ENCODE measurements at places on chromosomes 2 and 18. TPM values are rescaled to one million over a fixed set of nuclear protein-coding genes. Genes with fewer than 3 reads are reported as not detected.

GRCh38 chr2:59905731-59906130 is 647.7 kb downstream of the BCL11A start:
- DNase-seq, result no peak
- no peaks in the 10 kb centered on the region for H3K36me3 ChIP-seq
- no peak overlapping the region for H3K4me3 ChIP-seq
- no peak overlapping the region for H3K27ac ChIP-seq

- peaks cover 9% of the 10 kb centered on the region for H3K4me1 ChIP-seq
- H3K27ac ChIP-seq, result peak overlapping the region; percentile 59
- H3K27me3 ChIP-seq, result no peaks in the 10 kb centered on the region
- DNase-seq, result no peak
- peaks cover 10% of the 10 kb centered on the region for H3K36me3 ChIP-seq
- no peak overlapping the region for H3K4me3 ChIP-seq
Measured at GRCh38 chr18:54149078-54149697, 75.3 kb downstream of the MBD2 start.

DNA sequence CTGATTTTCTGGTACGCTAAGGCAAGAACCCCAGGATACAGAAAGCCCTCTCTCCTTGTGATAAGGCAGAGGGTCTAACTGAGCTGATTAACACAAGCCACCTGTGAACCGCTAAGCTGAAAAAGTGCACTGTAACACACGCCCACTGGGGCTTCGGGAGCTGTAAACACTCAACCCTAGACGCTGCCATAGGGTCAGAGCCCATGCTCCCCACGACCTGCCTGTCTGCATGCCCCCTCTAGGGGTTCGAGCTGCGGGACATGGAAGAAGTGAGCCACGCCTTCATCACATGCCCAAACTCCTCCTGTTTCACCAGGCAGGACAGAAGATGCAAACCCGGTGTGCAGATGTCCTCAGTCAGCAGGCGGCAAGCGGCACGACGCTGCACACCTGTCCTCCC is 173.9 kb upstream of the RAB12 start:
- no peak overlapping the region for H3K4me3 ChIP-seq
- H3K27me3 ChIP-seq, result no peaks in the 10 kb centered on the region
- no peak for DNase-seq
- no peaks in the 10 kb centered on the region for H3K36me3 ChIP-seq

The CAPN10 gene
- 29.2 TPM for total RNA-seq

The DYNC1I2 gene
- total RNA-seq, result 108 TPM

Data from esophagus muscularis mucosa (tissue), 4 donors.